ENCODE measurements at places on chromosomes 5 and 9.

DNA sequence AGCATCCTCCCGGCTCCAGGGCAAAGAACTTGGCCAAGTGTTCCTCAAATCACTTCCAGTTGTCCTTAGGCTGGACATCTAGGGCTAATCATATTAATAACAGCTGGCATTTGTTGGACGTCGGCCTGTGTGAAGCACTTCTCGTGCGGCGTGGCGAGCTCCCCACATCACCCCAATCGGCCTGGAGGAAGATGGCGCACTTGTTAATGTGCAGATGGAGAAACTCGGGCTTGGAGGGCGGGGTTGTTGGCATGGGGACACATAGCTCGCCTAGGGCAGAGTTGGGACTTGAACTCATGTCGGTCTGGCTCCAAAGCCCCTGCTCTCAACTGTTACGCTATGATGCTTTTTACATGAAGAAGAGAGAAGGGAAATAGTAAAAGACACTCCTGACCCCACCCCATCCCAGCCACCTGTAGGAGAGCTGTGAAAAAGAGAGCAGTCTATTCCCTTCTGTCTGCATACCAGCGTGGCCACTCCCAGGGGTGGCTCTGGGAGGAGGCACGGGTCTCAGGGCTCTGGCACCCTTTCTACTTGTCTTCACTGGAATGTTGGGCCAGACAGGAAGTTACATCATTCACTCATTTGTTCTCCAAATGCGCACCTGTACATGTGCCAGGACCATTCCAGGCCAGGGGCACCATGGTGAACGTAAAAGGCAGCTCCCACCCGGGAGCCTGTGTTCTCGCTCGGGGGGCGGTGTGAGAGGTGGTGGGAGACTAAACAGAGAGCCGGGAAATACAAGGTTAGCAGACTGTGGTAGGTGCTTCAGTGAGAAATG lies 12.8 kb upstream of the NUP214 start:
- DNase-seq = no peak

DNA sequence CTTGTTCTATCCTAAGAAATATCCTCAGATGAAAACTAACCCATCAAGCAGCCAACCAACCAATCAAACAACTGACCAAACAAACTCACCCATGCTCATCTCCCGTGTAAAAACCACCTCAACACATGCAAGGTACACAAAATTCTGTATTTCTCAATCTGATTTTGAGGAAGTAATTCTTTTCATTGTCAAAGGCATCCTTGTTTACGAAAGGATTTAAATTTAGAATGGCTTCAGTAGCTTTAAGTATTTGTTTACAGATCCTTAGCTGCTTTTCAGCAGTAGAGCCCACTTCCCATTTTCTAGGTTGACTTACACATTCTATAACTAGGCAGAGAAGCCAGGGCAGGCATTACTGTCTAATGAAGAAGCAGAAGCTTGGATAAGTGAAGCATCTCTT lies 78.6 kb downstream of the NTRK2 start:
- DNase-seq = no peak

DNA sequence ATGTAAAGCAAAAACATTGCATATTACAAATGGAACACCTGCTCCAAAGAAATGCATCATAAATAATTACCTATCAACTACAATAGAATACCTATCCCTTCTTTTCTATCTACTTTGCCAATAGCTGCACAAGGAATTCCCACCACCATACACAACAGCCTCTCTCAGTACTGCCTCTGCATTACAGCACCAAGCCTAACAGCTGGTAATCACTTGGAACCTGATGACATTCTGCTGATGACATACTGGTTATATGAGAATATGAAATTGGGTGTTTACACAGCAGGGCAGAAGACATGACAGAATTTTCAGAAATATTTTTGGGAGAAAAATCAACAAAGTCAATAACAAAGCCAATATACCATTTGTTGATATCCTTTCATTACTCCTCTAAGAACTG lies 43.2 kb downstream of the PSMB7 start:
- no peak for DNase-seq

GRCh38 chr9:132556714-132557113 lies 25.7 kb upstream of the BARHL1 start:
- no peak for DNase-seq

- DNase-seq = peak; percentile 70
These were observed at the start of gene CXXC5 for GRCh38 chr5:139648205-139649081. CXXC5 (plus strand) TSS chr5:139648349; CDS start chr5:139680524, 32,175 bp downstream.

- no peak for DNase-seq
These were observed 1.1 kb downstream of the ARL10 start for GRCh38 chr5:176366232-176366894.

DNA sequence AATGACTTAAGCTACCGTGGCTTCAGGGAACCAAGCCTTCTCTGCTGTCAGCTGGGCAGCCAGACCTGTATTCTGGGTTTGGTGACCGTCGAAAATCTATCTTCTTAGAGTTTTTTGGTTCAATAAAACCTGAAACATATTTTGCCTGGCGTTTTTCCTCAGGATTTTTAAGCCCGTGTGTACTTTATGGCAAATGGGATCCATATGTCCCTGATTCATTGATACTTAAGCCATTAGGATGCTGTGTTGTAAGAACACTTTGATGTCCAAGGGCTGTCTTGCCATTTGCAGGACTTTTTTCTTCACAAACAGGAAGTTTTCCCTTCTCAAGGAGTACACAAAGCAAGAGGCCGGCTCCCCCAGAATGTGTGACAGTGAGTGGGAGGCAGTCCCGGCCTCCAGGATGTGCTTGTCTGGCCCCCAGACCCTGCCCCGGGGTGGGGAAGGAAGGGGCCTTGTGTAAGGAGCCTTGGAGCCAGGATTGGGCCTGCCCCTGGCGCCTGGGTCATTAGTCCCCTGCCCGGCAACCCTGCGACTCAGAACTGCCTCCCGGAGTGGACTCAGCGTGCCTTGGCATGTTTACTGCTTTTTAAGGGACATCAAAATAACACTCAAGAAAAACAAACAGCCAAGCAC lies 83.4 kb upstream of the SMIM23 start:
- no peak for DNase-seq

GRCh38 chr5:7916171-7916804 lies 47.3 kb downstream of the MTRR start:
- DNase-seq = no peak

DNA sequence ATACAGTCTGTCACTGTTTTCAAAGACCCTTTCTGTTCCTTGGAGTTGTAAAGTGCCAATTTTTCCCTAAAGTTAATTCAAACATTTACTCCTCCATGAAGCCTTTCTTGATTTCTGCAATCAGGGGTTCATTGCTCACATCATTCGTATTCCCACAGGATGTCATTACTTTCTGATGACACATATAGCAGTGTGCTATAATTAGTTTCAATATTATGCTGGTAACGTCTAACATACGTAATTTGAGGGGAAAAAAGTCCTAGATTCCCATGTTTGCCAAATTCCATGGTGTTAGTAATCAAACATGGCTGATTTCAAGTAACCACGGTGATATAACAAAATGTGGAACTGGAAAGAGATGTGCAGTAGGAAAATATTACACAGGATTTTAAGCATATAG lies 468.2 kb upstream of the MEF2C start:
- DNase-seq = no peak

GRCh38 chr5:94057217-94057616 lies 315.8 kb upstream of the POU5F2 start:
- DNase-seq = no peak

- no peak for DNase-seq
These were observed 85.8 kb downstream of the FAM114A2 start for GRCh38 chr5:153952893-153953292.

DNA sequence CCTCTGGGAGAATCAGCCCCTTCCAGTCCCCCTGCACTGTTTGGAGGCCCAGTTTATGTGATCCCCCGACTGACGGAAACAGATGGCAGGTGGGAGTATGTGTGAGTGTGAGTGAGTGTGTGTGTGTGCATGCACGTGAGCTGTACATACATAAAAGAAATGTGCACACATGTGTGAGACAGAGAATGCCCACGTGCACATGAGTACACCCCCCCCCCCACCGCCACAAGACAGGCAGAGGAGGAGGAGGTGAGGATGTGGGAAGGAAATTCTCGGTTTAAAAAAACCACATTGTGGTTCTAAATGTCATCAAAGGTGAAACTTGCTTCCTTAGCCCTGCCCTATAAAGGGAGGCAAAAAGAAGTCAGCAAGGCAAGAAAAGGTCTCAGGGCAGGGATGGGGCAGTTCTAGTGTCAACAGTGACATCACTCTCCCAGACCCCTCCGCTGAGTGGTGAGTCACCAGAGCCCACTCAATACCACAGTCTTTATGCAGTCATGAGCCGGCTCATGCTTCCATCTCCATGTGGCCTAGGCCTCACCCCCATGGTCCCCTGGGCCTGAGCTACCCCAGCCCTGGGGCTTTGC lies 79.2 kb upstream of the HSPA9 start:
- DNase-seq = peak; percentile 64

GRCh38 chr9:114202849-114203248 lies 47.5 kb downstream of the COL27A1 start:
- no peak for DNase-seq

DNA sequence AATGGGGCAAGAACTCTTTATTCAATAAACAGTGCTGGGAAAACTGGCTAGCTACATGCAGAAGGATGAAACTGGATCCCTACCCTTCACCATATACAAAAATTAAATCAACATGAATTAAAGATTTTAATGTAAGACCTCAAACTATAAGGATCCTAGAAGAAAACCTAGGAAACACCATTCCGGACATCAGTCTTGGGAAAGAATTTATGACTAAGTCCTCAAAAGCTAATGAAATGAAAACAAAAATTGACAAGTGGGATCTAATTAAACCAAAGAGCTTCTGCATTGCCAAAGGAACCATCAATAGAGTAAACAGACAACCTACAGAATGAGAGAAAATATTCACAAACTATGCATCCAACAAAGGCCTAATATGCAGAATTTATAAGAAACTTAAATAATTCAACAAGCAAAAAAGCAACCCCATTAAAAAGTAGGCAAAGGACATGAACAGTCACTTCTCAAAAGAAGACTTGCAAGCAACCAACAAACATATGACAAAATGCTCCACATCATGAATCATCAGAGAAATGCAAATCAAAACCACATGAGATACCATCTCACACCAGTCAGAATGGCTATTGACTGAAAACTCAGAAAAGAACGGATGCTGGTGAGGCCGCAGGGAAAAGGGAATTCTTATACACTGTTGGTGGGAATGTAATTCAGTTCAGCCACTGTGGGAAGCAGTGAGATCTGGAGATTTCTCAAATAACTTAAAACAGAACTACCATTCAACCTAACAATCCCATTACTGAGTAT lies 104.3 kb upstream of the MAP3K1 start:
- DNase-seq = no peak
